Activated T-cell treated with anti-CD3 and anti-CD28 coated beads for 48 hours (primary cell): ENCODE measurements at places on chromosomes 6 and 20.

GRCh38 chr6:39493777-39494176 lies 171.3 kb upstream of the KCNK16 start:
- no peak for DNase-seq

- DNase-seq, result no peak
These were observed 51.3 kb downstream of the ZNF831 start for GRCh38 chr20:59214606-59215547.

DNA sequence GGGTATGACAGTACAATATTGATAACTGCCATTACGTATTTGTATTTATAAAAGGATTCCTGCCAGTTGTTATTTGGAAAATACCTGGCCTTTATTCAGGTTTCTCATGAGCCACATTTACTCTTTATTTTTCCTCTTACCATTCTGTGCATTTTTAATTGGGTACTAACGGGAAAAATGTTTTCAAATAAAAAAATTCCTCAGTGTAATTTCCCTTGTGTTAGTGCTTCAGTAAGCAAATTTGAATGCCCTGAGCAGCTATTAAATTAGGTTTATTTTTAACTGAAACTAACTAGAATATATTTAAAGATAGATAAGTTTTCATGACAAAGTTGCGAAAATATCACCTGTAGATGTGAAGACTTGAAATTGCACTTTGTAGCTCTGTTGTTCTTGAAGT lies 146.0 kb downstream of the PTCHD4 start:
- DNase-seq, result no peak

DNA sequence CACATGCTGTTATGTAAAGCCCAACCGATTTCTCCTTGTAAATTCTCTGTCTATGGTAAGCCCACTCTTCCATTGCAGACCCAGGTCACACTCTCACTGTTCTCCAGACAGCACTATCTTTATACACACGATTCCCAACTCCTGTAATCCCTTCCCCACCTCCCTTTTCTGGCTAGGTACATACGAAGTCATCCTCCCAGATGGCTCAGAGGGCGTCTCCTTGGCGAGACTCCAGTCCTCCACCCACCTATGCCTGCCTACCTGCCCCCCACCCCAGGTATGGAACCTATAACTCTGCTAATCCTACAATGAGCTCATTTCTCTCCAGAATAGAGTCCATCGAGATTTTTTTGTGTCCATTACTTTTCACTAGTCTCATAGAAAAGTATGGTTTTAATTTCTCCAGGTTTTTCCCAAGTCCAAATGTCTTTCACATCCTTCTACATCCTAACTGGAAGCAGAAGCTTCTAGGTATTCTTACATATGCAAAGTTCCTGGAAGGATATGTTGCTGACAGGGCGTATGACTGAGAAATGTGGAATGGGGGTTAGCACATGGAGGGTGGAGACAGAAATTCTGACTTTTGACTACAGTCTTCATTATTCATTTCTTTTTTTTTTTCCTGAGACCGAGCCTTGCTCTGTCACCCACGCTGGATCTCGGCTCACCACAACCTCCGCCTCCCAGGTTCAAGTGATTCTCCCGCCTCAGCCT lies 22.8 kb downstream of the SCML4 start:
- DNase-seq, result no peak

DNA sequence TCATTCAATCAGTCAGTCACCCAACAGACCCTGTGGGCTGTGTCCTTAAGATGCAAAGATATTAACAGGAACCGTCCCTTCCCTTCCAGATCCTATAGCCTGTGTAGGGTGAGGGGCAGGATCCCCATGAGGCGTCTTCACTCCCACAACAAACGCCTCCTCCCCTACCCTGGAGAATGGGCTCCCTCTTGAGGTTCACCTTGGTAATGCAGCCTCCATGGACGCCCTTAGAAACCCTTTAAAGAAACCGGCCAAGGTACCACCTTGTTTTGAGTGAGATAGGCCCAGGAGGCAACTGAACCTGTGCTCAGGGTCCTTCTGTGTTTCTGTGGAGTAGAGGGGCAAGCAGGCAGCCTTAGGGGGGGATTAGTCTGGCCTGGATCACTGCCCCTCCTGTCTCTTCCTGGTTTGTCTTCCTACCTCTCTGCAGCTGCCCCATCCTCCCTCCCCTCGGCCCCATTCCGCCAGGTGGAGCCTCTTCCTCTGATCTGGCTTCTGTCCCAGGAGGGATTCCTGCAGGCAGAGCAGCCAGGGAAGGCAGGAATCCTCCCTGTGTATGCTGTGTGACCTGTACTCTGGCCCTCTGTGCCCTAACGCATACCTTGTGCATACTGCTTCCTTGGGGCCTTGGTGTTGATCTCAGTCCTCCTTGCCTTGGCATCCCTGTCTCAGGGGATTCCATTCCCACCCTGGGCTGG lies 6.6 kb upstream of the GUCA1A start:
- DNase-seq, result peak; percentile 63

DNA sequence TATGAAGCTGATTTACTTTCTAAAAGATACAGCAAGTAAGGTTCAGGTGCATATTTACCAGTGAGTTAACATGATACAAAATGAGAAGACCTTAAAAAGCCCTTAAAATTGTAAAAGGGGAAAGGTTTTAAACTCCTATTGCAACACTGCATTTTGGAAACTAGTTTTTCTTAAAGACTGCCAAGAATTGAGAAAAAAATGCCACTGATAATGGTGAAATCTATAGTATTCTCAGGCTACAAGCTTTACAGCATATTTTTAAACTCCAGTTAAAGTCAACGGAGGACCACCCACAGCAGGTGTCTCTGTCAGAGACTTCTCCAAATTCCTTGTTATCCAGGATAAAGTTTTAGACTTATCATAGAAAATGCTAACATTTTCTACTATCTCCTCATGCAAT lies 53.6 kb downstream of the ELOVL5 start:
- DNase-seq, result no peak

DNA sequence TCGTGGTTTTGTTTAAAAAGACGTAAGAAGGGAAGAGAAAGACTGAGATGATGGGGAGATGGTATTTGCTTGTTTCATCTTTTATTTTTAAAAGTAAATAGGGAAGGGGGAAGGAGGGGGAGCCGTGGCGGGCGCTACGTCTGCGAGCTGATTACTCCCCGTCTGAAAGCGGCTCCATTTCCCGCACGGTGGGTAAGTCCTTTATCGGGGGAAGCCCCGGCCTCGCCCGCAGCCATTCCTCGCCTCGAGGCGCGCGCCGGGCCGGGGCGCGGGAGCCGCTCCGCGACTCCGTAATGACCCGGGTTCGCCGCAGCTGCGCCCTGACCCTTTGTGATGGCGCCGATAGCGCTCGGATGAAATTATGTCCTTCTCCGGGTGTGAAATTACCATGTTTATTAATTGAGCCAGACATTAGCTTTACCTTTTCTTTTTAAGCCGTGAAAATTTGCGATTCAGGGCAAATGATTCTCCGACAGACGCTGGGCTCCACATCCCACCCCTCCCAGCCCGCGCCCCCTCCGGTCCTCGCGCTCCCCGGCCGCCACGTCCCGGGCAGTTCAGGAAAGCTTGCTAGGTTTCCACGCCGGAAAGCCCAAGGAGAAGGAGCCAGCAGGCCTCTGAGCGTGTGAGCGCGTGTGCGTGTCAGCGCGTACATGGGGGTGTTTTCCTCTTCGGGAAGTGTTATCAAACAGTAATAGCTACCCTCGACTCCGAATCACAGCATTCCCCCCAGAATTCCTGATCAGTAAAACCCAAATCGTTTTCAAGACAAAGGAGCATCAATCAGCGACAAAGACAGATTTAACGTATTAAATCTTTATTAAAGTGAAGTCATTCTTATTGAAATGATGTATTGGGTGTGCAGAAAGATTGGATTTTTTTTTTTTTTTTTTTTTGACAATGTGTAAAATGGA lies 30.0 kb downstream of the TFAP2A start:
- no peak for DNase-seq

DNA sequence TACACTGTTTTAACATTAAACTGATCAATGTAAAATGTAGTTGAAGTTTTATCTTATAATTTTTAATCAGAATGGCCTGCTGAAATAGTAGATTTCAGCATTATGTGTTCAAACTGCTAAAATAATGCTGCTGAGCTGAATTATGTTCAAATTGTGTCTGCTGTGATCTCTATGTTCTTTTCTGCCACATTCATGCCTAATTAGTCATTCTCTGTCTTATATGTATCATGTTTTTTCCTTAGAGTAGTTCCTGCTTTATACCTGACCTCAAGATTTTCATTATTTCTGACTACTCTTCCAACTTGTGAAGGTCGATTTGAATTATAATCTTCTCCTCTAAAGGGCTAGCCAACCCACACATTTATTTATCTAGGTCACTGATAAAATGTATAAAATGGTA lies 476.7 kb upstream of the EPHA7 start:
- DNase-seq, result no peak

GRCh38 chr6:119902681-119903080 lies 553.1 kb upstream of the MAN1A1 start:
- no peak for DNase-seq

- DNase-seq, result no peak
These were observed 98.7 kb downstream of the ZDHHC14 start for GRCh38 chr6:157479464-157480303.

DNA sequence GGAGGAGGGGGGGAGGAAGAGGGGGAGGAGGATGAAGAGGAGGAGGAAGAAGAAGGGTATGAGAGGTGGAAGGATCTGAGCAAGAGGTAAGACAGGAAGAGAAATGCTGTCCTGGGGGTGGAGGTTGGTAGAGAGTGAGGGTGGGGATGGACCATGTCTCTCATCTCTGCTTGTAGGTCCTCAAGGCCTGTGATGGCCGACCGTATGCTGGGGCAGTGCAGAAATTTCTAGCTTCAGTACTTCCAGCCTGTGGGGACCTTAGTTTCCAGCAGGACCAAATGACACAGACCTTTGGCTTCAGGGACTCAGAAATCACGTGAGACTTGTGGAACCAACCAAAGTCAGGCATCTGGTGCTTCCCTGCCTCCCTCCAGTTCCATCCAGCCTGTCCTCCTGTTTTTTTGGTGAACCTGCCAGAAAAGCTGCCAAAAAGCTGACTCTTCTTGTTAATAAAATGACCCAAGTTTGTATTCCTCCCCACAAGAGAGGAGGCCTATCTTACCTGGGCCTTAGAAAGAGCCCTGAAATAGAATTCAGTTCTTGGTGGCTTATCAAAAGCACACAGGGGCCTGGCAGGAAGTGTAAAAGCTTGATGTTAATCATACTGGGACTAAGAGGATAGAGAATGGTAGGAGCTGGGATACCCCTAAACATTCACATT lies 2.5 kb upstream of the C4A start:
- DNase-seq, result no peak

DNA sequence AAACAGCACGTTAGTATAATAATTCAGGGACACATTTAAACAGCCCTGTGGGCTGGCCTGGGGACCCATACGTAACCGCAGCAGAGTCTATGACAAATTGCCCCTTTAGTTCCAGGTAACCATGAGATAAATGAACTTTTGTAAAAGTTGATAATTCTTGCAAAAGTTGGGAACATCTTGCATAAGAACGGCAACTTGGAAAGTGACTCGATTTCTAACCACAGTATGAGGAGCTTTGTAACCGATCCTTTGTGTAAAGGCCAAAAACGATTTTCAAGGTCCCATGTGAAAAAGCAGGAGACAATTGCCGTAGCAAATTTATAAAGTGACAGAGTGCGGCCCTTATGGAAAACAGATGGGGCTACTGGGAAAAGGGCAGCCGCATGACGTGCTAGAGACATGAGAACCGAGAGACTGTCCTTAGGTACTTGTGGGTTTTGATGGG lies 81.6 kb downstream of the PSMG4 start:
- no peak for DNase-seq

DNA sequence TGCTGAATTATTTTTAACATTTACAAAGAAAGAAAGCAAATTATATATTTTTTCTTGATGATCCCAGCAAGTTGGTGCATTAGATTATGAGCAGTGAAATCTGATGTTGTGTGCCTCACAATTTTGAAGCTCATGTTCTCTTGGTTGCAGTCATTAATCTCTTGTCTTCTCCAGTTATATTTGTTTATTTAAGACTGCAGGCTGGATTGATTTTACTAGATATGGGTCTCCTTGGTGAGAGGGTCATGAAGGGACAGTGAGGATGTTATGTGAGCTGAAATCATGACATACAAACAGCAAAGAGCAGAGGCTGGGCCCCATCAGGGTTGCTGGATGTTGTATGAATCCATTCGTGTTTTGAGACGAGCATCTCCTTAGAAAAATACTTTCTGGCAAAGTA lies 64.2 kb upstream of the AKIRIN2 start:
- DNase-seq, result no peak
